ENCODE measurements at places on chromosomes 11 and 22.

- no peak for DNase-seq
Observed at GRCh38 chr11:97123237-97123636, 733.4 kb downstream of the JRKL start.

DNA sequence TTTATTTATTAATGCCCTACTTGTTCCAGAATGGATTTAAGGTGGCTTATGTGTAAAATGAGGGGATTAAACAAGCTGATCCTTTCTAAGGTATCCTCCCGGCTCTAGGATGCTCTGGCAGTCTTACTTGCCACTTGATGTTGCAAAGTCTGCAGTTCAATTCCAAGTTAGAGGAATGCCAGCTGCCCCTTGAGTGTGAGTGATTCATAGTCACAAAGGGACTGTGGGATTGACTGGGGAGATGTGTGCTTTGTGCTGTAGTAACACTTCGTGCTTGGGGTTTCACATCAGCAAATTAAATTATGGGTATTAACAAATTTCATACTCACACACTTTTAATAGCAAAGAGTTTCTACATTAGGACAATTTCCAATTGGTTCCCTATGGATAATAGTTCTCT is 550.8 kb upstream of the CADM1 start:
- no peak for DNase-seq

- DNase-seq, result no peak
Observed at GRCh38 chr11:110187731-110188130, 94.5 kb downstream of the ZC3H12C start.

- DNase-seq, result no peak
Observed at GRCh38 chr11:98800696-98801095, 220.1 kb upstream of the CNTN5 start.

DNA sequence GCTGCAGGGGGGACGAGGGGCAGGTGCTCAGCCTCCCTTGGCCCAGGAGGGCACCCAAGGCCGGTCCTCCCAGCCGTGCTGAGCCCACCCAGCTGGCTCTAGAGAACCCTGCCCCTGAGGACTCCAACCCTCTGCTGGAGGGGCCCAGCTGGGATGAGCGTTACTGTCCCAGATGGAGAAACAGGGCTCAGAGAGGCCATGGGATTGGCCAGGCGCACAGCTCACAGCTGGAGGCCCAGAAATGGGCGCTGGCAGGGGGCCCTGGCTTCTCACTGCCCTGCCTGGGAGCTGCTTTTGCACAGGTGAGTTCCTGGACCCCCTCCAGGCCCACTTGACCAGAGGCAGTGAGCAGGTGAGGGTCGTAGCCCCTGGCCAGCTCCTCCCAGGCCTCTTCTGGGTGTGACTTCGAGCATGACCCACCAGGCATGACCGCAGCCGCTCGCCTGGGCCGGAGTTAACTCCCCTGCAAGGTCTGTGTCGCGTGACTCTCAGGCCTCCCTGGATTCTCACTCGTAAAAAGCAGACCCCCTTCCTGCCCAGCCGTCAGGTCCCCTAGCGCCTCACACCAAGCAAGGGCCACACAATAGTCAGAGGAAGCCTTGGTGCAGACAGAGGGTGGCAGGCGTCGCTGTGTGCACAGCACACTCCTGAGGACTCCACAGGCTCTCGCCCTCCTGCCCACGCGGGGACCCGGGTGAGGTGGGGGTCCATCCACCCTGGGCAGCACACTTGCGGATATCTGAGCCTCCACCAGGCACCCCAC is 19.7 kb upstream of the IL17REL start:
- no peak for DNase-seq

- no peak for DNase-seq
Observed at GRCh38 chr11:47923667-47924066, 56.7 kb upstream of the PTPRJ start.

DNA sequence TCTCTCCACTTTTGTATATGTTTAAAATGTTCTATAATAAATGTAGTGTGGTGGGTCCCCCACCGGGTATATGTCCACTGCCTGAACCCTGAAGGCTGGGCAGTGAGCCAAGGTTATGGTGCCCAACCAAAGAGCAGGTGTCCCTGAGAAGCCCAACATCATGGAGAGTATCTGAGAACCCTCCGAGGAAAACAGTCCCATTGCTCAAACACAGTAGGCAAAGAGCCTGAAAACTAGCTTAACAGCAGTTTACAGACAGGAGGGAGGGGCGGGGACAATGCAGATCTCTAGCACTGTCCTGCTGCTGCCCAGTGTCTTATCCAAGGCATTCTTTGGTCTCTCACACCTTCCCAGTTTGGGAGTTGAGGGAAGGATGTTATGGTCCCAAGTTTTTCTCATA is 91.0 kb downstream of the TMPRSS5 start:
- no peak for DNase-seq

- no peak for DNase-seq
Observed at GRCh38 chr11:62423012-62423411, 4.2 kb downstream of the SCGB1A1 start.

GRCh38 chr22:47337161-47337621 is 574.7 kb downstream of the TBC1D22A start:
- DNase-seq, result no peak

- DNase-seq, result no peak
Observed at GRCh38 chr11:13189561-13190426, 87.8 kb upstream of the BMAL1 start.

- no peak for DNase-seq
Observed at GRCh38 chr11:8873741-8874405, 37.1 kb upstream of the AKIP1 start.

DNA sequence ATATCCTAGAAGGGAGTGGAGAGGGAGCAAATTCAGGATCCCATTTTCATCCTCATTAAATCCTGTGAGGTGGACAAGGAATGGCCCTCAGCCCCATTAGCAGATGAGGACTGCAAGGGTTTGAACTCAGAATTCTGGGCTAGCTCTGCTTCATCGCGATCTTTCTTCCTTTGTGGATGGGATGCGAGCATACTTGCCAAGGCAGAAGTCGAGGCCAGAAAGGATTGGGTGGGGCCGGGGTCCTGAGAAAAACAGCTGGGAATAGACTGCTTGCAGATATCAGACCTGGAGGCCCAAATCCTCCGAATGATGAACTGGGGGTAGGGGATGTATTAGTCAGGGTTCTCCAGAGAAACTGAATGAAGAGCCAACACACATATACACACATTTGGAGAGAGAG is 179.0 kb downstream of the CHST1 start:
- no peak for DNase-seq

DNA sequence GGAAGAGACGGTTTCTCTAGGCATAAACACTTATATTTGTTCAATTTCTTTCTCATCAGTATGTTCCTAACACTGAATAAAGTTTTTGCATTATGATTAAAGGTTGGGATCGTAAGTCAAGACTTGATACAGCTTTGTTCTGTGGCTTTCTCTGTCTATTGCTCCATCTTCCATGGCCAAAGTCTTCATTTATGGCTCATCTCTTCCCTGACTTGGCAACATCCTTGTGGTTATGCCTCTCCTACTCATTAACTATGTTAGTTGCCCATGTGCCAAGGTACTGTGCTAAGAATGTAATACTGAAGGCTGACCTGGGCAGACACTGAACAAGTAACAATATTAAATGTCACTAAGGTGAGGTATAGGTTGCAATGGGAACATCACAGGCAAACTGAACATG is 1.6 kb upstream of the ACCSL start:
- no peak for DNase-seq

DNA sequence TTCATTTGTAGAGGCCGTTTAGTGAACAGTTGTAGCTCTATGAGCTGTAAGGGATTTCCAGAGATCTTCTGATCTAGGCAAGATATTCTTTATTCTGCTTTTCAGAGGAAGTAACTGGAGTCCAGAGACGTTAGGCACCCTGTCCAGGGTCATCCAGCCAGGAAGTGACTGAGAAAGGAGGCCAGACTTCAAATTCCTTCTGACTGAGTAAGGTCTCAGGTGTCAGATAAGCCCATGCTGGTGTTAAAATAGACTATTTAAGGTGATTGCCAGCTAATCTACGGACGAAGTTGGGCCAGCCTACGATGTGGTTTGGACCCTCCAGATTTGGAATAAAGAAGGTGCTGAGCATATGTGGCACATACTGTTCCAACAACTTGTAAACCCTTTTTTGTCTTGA is 54.6 kb downstream of the GRIK4 start:
- DNase-seq, result no peak

DNA sequence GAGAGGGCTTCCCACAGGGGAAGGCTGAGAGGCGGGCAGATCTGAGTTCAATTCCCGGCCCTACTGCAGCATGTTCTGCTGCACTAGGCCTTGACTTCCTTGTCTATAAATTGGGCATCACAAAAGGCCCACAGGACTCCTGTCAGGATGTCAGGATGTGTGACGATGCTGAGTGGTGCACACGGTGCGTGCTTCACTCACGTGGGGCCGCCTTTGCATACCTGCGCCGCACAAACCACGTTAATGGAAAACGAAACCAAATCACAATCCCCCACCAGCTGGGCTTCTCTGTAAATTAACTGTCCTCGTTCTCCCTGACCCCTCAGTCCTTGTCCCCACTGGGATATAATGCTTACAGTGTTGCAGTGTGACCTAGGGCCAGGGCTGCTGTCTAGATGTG is 32.3 kb upstream of the TSPAN18 start:
- DNase-seq, result no peak

- no peak for DNase-seq
Observed at GRCh38 chr11:8286886-8287285, 23.2 kb upstream of the LMO1 start.

GRCh38 chr11:62666259-62666926 is 1.3 kb downstream of the CSKMT start:
- DNase-seq, result no peak

DNA sequence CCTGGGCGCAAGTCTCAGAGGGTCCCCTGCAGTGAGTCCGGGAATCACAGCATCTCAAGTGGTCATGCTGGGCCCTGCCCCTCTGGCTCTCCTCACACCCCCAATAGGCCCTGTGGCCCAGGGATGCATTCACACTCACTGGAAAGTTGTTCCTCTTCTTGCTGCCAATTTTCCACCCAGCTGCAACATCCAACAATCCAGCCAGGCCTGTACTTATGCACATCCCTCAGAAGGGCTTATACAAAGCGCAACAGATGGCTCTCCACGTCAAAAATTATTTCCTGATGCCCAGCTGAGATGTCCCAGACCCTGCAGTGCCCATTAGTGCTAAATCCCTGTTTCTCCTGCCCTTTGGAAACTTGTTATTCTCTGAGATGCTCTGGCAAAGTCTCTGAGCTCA is 407.8 kb upstream of the NARS2 start:
- no peak for DNase-seq

DNA sequence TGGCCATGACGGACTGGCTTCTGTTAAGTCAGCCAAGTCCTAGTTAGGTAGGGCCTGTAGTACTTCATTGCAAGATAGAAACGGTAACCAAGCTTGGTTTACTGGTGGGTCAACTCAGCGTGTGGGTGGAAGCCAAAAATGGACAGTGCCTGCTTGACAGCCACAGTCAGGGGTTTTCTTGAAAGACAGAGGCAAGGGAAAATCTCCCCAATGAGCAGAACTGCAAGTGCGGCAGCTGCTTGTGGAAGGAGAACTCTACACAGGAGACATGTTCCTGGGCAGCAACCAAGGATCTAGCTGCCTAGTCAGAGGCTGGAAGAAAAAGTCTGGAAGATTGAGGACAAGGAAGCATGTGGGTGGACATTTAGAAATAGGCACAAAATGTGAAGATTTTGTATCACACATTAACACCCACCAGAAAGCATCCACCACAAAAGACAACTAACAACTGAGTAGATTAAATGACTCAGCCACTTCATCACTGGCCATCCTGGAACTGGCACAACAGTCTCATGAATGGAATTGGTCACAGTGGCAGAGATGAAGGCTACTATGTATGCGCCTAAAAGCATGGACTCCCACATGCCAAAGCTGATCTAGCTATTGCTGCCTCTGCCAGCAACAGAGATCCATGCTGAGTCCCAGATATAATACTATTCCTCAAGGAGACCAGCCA is 40.9 kb upstream of the SCUBE2 start:
- no peak for DNase-seq

DNA sequence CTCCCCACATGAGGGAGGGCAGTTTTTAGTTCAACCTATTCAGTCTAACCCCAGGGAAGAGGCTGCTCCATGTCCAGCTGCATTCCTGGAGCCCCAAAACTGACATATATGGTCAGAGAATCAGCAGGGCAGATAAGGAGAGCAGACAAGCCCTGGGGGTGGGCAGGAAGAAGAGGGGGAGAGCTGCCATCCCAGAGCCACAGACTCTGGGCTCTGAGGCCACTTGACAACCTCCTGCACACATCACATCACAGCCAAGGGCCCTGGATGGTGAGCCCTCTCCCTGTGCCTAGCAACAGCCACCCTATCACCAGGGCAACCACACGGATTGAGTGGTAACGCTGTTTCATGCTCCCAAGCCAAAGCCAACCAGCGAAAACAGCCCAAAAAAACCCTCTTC is 3.1 kb downstream of the ARHGAP1 start:
- DNase-seq, result no peak

DNA sequence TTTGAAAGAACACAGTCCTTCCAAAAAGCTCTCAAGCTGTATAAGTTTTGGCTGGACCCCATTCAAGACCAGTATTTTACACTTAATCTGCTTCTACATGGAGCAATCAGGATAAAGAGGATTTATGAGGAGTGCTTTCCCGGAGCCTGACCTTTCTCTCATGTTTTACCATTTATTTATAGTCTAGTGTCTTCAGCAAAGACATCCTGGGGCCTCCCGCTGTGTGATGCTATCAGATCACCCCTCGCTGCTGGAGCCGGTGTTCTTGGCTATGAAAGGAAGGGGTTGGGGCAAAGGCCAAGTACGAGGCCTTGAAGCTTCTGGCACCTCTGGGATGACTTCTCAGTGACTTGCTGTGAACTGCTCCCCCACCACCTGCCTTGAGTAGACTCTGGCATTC is 189.6 kb downstream of the ADAMTS15 start:
- no peak for DNase-seq

- DNase-seq, result no peak
Observed at GRCh38 chr22:35399114-35399677, 744 bp upstream of the MCM5 start.

- no peak for DNase-seq
Observed at GRCh38 chr11:66015454-66015881, 3.7 kb downstream of the CST6 start.

GRCh38 chr11:20917306-20917705 is 247.9 kb downstream of the NELL1 start:
- DNase-seq, result no peak

GRCh38 chr11:86569109-86569508 is 103.3 kb downstream of the ME3 start:
- no peak for DNase-seq

GRCh38 chr22:30232716-30233218 is 13.8 kb downstream of the LIF start:
- DNase-seq, result no peak

DNA sequence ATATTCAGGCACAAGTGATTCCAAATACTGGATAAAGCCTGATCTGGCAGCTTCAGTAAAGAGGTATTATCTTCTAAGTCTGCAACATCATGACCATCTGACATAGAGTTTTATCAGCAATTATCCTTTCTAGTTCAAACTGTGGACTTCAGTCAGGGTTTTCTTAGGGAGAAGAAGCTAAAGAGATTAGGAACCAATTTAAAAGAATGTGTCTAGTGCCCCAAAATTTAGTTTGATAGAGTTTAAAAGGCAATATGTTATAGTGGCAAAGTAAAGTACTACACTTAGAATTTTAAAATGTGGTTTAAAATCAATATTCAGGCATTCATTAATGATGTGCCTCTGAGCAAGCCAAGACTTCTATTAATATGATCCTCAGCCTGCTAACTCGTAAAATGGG is 5.4 kb downstream of the PAK1 start:
- no peak for DNase-seq

- DNase-seq, result no peak
Observed at GRCh38 chr11:303363-303762, 4.0 kb upstream of the IFITM5 start.

- DNase-seq, result no peak
Observed at GRCh38 chr11:11409224-11409623, 56.2 kb upstream of the CSNK2A3 start.
